ENCODE measurements at places on chromosomes 12 and 14.

DNA sequence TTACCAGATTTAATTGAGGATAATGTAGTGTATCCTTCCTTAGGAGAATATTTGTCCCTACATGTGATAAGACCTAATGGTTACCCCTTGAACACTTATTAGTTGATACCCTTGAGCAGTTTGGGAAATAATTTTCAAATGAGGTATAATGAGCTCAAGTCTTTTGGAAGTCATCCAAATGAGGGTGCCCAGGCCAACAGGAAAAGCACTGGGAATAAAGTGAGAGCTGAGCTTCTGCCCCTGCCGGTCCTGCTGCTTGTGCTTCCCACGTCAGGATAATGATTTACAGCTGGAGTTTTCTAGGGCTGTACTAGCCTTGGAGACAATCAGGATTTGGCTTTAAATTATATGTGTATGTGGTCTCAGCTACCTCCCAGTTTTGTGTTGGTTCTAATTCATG lies 178.8 kb upstream of the FRMD6 start:
- no peak for DNase-seq

- no peak for DNase-seq
Observed at GRCh38 chr12:92556141-92556540, 146.6 kb upstream of the PLEKHG7 start.

- no peak for DNase-seq
Observed at GRCh38 chr12:122333142-122334087, 67.1 kb upstream of the VPS33A start.

DNA sequence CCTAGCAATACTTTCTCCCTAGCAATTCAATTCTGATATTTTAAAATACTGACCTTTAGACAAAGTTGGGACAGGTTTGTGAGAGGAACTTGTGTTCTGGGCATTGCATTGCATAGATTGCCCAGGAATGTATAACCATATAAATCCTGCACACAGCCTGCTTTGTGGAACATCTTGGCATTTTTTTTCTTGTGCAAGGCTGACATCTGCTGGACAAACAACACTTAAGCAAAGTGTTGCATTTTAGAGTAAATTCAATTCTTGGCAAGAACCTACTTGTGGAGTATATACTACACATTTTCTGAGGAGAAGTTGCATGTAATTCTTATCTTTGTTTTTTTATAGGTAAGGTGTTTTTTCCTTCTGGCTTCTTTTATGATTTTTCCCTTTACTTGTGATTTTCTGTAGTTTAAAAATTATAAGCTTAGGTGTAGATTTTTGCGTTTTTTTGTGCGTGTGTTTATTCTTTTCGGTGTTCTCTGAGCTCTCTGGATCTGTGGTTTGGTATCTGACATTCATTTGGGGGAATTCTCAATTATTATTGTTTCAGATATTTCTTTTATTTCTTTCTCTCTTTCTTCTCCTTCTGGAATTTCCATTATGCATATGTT lies 26.4 kb downstream of the TESPA1 start:
- peak; percentile 29 for DNase-seq

- DNase-seq = no peak
Observed at GRCh38 chr14:51180577-51180976, 59.5 kb upstream of the TMX1 start.

GRCh38 chr12:82525616-82526015 lies 161.1 kb upstream of the TMTC2 start:
- no peak for DNase-seq

- no peak for DNase-seq
Observed at GRCh38 chr12:48334808-48335207, 15.9 kb downstream of the ZNF641 start.

GRCh38 chr12:127381043-127381668 lies 885.8 kb upstream of the TMEM132C start:
- DNase-seq = peak; percentile 21

GRCh38 chr12:55715833-55716581 lies at the start of gene BLOC1S1:
Gene BLOC1S1 (plus strand): TSS chr12:55716046. CDS start chr12:55716052, 6 bp downstream.
- peak; percentile 96 for DNase-seq

DNA sequence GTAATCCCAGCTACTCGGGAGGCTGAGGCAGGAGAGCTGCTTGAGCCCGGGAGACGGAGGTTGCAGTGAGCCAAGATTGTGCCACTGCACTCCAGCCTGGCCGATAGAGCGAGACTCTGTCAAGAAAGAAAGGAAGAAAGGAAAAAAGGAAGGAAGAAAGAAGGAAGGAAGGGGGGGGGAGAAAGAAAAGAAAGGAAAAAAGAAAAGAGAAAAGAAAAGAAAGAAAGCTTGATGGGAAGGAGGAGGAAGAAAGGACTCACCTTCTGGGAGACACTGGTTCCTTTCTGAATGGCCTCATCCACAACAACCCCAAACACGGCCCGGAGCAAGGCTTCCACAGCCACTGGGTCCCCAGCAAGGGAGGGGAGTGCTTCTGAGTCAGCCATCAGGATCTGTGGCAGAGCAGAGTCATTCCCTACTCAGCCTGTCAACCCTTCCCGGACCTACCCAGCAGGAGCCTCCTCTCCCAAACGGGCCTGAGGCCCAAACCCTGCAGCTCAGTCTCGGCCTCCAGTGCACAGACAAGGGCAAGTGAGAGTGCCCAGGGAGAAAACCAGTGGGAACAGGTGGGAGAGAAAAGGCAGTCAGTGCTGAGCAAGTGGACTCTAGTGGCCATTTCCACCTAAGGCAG lies 7.3 kb upstream of the ZNF740 start:
- no peak for DNase-seq
